Activated CD8-positive, alpha-beta memory T cell treated with anti-CD3 and anti-CD28 coated beads for 1 hour (primary cell): ENCODE measurements at places on chromosomes 16 and 17.

DNA sequence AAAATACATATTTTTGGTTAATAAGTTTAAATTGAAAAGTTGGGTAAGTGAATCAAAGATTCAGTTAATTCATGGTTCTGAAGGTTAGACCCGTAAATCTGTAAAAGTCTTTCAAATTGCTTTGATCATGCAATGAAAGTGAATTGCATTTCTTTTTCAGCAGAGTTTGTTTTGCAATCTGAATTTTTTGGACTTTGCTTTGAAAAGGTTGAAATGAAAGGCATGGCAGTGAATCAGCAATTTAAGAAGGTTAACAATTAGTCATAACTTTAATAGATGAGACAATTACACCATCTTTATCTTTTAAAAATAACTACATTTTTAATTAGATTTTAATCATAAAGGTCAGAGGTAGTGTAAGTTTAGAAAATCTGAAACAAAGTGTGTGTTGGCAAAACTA lies 310.9 kb upstream of the KCNJ16 start:
- no peak for DNase-seq

DNA sequence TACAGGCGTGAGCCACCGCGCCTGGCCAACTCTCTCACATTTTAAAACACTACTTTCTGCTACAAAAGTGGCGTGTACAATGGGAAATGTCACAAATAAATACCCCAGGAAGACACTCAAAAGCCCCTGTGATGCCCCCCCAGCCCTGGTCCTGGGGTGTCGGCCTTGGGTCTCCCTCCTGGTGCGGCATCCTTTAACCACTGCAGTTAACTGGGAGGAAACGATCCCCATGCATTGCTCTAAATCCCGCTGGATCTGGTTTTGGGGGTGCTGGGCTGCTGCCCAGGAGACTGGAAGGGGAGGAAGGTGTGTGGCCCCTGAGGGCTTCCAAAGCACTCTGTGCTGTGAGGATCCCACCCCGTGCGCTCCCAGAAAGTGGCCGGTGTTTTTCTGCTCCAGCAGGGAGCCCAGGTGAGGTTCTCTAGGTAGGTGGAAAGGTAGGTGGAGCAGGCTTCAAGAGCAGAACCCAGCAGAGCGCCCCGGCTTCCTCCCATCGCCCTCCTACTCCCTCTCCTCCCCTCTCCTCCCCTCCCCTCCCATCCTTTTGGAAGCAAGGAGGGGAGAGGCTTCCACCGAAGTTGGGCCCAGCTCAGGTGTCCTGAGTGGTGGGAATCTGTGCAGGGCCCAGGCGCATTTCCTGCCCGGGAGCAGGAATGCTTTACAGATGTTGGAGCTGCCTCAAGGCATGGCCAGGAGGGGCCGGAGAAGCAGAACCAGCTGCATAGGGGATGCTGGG lies 363.3 kb downstream of the SEC14L1 start:
- no peak for DNase-seq

DNA sequence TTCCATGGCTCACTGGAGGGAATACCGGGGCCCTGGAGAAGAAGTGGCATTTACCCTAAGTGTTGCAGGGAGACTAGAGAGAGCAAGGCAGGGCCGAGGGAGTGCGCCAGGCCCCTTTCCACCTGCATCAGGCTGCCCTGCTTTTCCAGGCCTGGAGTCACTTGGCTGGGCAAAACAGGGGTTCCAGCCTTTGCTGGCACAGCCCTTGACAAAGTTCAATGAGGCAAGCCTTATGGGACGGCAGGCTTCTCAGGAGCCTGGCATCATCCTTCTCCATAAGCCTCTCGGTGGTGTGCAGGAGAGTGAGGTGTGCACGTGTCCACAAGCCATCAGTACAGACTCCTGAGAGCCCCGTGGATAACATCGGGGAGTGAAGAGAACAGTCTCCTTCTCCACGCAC lies 27.1 kb downstream of the CACNA1G start:
- no peak for DNase-seq

DNA sequence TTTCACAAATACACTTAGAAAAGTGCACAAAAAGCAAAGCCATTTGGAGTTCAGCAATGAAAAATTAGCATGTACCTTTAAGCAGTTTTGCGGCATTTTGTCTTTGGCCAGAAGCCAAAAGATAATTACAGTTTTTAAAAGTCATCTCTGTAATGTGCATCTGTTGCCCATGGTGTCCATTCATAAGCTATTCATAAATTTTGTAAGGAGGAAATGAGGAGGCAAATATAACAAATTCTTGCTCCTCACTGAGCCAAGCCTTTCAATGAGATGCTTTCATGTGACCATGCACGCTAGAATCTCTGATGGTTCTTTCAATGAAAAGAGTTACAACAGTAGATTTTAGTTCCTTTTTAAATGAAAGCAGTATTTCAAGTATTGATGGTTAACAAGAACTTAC lies 247.1 kb upstream of the MON1B start:
- no peak for DNase-seq

GRCh38 chr17:72373910-72374741 lies 253.3 kb downstream of the SOX9 start:
- DNase-seq = no peak

DNA sequence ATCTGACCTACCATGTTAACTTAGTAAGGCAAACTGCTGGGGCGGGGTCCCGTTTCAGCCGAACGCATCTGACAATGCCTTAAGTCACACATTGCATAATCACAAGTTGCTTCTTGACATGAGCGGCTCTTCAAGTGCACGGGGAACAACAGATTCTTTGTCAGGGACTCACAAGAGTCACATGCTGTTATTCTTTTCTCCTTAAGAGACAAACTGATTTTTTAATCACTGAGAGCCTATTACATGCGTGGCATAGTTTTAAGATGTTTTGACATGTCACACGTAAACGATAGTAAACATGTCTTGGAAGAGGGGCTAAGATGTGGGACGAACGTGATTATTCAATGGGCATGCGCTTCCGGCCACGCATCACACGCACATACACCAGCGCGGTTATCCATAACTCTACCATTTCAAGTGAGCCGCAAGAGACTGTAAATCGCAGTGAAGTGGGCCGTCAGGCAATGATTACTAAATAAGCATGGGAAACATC lies 63.4 kb downstream of the ADCY9 start:
- no peak for DNase-seq

GRCh38 chr17:48236681-48237134 lies 129.1 kb downstream of the SNX11 start:
- DNase-seq = no peak

- DNase-seq = no peak
These were observed 6.4 kb upstream of the CCDC182 start for GRCh38 chr17:57751348-57751971.

DNA sequence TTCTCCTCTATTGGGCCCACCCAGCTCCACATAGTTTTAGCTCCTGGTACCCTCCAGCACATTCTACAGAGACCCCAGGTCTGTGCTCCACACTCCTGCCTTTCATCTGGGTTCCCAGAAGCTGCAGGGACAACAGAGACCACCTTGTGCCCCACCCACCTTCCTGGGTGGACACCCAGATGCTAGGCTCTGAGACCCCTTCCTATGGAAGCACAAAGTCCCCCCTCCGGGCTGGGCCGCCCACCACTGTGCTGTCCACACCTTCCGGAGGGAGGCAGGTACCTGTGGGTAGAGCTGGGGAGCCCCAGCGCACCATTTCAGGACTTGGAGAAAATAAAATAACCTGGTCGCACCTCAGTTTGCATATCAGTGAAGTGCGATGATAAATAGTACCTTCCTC lies 224.9 kb upstream of the FOXF1 start:
- no peak for DNase-seq
